ENCODE measurements at places on chromosomes 5 and 9. TPM values are rescaled to one million over a fixed set of nuclear protein-coding genes. Genes with fewer than 3 reads are reported as not detected.

Gene ANXA6
- total RNA-seq: 208 TPM

Gene NRARP
- 5.2 TPM for total RNA-seq

Gene PCDHGB6
- 6.1 TPM for total RNA-seq

Gene TYRP1
- total RNA-seq: 5.1 TPM

Gene ISL1
- total RNA-seq: 0.51 TPM

Gene ADAMTS2
- 30.1 TPM for total RNA-seq

Gene NSG2
- total RNA-seq: 1.6 TPM

GRCh38 chr5:136768457-136768856, 403.1 kb upstream of the TRPC7 start:
- DNase-seq: no peak

GRCh38 chr5:54113060-54113459, 197.3 kb downstream of the ARL15 start:
- DNase-seq: no peak

DNA sequence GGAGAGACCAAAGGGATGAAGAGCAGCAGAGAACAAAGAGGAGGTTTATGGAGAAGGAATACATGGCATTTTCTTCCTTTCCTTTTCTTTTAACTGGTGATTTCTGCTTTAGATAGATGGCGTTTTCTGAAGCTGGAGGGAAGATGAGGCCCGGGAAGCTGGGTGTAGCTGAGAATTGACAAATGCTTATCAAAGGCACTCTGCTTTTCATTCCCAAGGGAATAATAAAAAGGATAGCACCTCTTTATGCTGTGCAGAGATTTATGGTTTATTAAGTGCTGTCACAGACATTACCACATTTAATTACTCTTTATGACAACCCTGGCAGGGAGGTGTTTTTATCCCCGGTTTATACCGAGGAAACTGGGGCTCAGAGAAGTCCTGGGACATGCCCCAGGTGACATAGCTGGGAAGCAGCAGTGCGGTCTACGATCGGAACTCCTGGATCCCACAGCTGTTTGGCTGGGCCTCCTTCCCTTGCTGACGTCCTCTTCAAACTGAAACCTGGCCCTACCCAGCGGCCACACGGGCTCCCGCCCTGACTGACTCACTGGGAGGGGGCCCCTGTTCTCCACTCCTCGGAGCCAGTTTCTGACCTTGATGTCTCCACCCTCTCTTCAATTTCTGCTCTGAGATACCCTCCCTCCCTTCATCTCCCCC, 8.2 kb upstream of the EPB41L4B start:
- DNase-seq: peak; percentile 41

DNA sequence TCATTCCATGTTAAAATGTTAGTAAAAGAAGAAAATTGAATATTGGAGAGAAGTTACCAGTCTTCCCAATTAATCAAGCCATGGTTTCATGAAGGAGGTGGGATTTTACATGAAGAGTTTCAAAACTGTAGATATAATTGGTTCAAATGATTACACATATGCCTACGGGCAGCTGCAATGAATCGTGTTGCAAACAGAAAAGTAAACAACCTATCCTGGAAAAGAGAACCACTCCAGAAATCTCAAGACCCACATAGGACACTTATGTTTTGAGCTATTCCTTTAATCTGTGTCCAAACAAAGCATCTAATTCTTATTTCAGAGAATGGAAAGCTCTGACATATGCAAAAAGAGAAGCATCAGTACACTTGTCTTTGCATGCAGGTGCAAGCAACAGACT, 340.2 kb downstream of the NDUFS4 start:
- peak; percentile 21 for DNase-seq

GRCh38 chr9:112149211-112149610, 25.9 kb downstream of the SUSD1 start:
- no peak for DNase-seq

DNA sequence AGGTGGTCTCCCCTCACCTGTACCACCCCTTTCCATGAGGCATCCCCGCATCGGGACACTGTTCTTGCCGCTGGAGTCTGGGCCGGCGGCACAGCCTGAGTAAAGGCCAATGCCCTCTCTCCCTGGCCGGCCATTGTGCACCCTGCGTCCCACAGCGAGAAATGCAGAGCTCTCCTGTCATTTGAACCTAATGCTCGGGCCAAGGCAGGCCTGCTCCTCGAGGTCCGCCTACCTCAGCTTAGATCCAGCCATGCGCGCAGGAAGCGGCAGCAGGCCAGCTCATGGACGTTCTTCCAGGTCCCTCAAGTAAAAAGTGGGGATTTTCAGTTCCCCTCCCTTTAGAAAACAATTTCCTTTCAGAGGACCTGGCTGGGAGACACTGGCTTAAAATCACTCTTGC, 135.0 kb downstream of the HSD17B3 start:
- DNase-seq: no peak

- peak; percentile 84 for DNase-seq
Measured at GRCh38 chr9:83956436-83957247, 23.4 kb downstream of the HNRNPK start.

DNA sequence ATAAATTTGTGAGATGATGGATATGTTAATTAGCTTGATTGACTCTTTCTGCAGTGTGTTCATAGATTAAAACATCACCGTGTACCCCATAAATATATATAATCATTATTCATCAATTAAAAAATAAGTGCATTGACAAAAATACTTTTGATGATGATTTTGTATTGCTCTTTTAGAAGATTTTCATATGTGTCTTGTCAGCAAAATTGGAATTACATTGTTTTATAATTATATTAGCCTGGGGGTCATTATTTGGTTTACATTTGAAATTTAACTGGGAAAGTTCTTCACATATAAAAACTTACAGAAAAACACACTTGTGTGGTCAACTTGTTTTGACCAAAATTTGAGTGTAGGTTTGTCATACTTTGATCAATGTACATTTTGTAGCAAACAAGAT, 614.6 kb upstream of the ITGA1 start:
- DNase-seq: no peak

- no peak for DNase-seq
Measured at GRCh38 chr9:122107291-122107805, 14.2 kb upstream of the TTLL11 start.

DNA sequence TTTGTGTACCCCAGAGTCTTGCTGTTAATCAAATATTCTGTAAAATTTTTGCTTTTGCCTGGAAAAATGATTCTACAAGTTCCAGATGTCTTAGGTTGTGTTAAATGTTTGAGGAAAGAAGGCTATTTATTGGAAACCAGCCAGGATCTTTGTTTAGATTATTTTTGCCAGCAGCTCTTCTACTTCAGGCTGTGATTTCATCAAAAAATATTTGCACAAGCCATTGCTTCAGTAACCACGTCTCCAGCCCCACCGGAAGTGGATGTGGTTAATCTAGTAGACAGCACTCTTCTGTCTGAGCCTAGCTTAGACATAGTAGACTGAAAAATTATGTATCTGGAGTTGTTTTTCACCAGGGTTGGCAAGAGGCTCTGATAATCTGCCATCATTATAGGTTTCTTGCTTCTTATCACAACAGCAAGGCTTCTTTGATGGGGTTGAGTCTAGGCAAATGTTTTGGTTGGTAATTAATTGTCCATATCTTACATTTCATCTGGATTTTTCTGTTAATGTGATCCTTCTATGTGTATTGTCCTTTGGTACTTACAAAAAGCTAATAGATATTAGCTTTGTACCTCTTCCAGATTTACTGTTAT, 17.1 kb downstream of the KCTD16 start:
- DNase-seq: peak; percentile 98

DNA sequence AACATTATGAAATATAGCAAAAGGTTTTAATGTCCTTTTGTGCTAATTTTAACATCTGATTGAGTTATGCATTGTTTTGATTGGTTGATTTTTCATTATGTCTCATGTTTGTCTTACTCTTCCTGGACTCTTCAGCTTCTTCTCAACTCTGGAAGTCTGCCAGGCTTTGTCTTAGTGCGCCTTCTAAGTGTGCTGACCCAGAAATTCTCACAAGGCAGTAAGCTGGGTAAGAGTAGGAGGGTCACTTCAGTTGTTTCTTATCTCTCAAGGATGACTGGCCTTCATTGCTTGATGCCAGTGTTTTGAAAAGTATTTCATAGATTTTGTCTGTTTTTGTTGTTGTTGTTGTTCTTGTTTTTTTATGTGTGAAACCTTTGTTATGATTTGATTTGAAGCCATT, 59.2 kb downstream of the RIC1 start:
- DNase-seq: no peak

GRCh38 chr5:158679221-158679641, 420.5 kb downstream of the EBF1 start:
- no peak for DNase-seq

DNA sequence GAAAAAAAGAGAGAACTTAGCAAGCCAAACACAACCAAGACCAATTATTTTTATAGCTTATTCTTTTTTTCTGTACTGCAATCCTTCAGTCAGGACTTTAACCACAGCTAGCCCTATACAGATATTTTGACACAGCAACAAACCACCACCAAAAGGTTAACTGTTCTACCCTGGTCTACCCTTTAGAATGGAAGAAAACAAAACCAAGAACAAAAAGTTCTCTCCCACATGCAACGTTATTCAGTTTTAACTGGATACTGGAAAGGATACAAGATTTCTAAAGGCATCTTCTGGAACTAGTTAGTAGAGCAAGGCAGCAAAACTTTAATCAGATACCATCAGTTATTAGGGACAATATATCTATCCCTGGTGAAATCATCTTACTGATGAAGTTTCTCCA, 32.6 kb downstream of the ECPAS start:
- DNase-seq: no peak

DNA sequence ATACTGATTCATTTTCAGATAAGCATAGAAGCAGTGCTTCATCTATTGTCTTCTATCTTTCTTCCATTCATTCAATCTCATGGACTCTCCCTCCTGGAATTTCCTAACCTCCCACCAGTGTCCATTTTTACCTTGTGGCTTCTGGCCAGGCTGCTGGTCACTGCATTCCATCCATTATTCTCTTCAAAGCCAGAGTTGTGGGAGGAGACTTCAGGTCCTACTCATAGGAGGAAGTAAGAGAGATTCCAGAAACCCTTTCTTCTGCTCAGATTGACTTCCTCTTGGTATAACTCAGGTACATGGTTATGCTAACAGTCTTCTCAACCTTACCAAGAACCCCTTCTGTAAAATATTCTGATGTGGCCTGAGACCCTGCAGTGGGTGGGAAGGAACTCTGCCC, 153.3 kb upstream of the SLC12A2 start:
- DNase-seq: no peak

DNA sequence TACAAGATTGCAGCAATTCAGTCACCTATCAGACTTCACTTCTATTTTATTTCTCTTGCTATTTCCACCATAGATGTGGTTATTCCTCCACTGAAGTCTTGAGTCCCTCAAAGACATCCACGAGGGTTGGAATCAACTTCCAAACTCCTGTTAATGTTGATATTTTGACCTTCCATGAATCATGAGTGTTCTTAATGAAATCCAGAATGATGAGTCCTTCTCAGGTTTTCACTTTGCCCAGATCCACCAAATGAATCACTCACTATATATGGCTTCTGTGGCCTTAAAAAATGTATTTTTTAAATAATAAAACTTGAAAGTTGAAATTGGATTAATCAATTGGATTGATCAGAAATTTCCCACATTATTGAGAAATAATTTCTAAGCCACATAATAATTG, 1821.0 kb downstream of the EFNA5 start:
- no peak for DNase-seq

GRCh38 chr5:159911349-159911748, 4.9 kb upstream of the ADRA1B start:
- no peak for DNase-seq

DNA sequence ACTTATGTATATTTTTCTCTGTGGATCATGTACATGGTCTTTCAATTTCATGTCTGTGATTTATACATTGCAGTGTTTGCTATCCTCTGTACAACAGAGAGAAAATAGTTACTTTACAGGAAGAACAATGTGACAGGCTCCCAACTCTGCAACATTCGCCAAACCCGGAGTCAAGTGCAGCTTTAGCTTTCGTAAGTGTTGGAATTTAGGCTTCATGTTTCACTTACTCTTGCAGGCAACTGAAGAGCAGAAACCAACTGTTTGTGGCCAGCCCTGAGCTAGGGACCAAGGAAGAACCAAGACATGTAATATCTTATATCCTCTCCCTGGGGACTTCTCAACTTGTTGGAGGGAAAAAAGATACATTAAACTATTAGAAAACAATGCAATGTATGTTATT, 147.9 kb downstream of the C5orf15 start:
- peak; percentile 34 for DNase-seq

DNA sequence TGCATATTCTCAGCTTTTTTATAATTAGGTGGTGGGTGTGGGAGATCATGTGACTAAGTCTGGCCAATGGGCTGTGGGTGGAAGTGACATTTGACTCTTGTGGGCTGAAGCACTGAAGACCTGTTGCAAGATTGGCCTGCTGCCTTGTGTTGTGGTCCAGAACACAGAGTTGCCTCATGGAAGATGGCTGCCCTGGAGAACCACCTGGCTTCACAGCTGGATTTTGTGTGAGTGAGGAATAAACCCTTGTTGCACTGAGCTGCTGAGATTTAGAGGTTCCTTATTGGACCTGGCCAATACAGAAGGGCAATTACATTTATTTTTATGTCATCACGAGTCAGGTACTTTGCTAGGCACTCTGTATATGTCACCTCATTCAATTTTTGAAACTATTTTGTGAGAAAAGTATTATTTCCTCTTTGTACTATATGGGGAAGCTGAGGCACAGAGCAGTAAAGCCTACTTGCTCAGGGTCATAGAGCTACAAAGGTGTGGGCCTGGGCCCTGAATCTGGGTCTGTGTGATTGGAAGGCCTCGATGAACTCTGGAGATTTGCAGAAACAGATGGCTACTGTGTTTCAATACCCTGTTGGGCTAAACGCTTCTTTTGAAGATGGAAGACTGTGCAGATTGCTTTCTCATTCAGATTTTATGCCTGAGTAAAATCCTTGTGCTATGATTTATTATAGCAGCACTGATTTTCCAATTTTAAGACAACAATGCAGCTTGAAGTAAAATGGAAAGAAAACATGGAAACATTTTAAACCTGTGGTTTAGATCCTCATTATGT, 71.2 kb upstream of the TBC1D2 start:
- DNase-seq: no peak

DNA sequence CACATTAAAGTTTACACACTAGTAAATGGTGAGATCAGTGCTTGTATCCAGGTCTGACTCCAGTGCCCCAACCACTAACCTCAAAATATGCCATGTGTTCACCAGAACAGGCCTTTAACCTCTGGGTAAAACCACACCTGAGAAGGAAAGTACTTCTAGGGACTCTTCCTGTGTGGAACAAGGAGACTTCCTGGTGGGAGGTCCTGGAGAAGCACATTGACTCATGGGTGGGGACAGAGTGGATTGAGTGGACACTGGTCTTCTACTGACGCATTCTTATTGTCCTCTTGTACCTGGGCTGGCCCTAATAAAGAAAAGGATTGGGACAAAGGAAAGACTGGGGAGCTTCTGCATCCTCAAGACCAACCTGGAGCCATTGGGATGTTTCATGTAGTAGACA, 43.4 kb downstream of the ANGPTL2 start:
- DNase-seq: no peak

DNA sequence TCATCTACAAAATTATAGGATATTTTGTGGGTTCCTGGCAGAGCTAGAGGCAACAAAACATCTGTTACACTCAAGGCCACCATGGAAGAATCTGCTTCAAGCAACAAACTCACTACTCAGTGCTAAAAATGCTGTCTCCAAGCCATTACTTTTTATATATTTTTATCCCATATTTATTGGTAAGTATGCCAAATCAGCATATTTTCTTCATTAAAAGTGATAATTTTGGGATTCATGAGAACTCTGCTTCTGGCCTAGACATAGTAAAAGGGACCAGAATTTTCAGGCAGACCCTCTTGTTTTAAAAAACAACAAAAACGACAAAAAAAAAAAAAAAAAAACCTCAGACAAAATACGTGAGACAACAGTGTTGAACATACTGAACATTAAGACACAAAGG, 236.0 kb downstream of the EDIL3 start:
- no peak for DNase-seq

GRCh38 chr9:15300218-15300617, 6.8 kb downstream of the TTC39B start:
- no peak for DNase-seq

All from lung (tissue), 17 donors.